ENCODE measurements at places on chromosomes 6 and 20.

GRCh38 chr20:6490849-6491248, 276.6 kb upstream of the BMP2 start:
- DNase-seq: no peak

GRCh38 chr6:24710519-24711303, 8.2 kb downstream of the C6orf62 start:
- DNase-seq: no peak

- no peak for DNase-seq
Measured at GRCh38 chr6:111464184-111464583, 18.8 kb downstream of the REV3L start.

GRCh38 chr6:79466207-79466834, 70.9 kb downstream of the LCA5 start:
- no peak for DNase-seq

DNA sequence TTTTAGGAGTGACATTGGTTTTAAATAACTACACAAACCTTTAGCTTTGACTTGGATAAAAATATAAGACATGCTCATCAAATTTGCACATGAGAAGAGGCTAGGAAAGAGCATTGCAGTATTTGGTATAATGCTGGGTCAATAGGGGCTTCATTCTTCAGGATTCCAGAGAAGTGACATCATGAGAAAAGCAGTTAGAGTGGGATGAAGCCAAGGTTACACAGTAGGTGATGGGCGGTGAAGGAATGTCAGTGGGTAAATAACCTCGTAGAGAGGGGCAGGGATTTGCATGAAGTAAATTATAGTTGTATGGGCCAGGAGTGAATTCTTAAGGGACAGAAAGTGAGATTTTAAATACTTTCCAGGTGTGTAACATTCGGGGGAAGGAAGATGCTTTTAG, 216.2 kb downstream of the RFPL4B start:
- DNase-seq: no peak
